ENCODE measurements at places on chromosomes 16 and 17.

GRCh38 chr16:84742641-84743092, 42.9 kb downstream of the USP10 start:
- DNase-seq: no peak

DNA sequence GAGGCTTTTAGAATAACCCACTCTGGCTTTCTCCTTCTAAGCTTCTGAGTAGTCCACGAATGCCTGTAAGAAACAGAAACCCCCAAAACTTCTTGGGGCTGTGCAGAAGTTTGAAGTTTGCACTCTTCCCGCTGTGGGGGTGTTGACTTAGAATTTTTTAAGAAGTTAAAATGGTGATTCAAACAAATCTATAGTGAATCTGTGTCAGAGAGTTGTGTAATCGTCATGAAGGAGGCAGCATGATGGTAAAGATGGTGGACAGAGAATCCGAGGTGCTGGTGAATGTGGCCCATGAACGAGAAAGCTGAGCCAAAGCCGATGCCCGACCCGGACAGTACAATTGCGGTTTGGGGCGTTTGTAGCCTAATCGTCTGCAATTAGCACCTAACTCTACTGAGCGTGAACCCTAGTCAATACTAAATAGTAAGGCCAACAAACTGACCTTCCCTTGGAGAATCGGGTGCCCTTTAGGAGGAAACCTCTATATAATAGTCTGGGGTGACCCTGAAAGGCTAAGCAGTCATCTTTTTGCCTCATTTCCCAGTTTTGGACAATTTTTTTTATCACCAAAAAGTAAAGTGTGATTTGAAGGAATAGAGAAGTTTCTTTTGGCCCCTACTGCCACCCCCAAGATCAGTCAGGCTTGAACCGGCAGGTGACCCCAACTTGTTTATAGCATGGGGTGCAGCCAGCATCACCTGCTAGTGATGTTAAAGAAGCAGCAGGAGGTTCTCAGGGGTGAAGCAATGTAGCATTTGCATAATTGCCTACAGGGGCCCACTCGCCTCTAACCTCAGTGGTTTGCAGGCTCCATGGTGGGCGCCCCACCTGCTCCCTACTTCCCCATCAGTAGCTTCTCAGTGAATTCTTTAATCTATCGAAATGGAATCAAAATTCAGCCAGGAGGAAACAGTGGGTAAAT, 11.2 kb downstream of the IRF8 start:
- no peak for DNase-seq

GRCh38 chr16:79296491-79296890, 304.0 kb downstream of the MAF start:
- DNase-seq: peak; percentile 63

DNA sequence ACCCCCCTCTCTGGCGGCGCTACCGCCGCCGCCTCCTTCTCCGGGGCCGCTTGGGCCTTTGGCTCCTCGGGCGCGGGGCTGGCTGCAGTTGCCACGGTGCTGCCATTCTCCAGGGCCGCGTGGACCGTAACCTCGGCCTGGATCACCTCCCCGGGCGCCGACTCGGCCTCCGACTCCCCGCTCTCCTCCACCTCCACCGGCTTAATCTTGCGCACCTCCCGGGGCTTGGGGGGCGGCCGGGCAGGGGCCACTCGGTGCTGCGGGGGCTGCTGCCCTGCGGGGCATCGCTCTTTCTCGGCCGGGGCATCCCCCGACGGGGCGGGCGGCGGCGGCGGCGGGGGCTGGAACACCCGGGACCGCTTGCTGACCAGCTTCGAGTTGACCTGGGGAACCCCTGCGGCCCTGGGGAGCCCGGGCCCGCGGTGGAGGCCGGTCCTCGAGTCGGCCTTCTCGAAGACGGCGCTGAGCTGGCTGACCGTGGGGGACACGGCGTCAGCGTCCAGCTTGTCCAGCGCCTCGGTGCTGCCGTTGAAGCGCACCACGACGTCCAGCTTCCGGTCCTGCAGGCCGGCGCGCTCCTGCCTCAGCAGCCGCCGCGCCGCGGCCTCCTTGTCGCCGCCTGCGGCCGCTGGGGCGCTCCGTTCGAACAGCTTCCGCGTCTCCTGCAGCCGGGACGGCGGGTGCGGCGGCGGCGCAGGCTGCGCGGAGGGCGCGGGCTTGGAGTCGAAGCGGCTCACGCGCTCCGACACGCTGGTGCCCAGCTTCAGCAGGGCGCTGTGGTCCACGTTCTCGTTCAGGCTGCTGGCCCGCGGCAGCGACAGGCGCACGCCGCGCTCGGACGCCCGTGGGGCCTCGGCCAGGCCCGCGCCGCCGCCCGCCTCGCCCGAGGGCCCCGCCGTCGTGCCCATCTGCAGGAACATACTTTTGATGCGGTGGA, 792 bp downstream of the PPP1R9B start:
- peak; percentile 89 for DNase-seq

DNA sequence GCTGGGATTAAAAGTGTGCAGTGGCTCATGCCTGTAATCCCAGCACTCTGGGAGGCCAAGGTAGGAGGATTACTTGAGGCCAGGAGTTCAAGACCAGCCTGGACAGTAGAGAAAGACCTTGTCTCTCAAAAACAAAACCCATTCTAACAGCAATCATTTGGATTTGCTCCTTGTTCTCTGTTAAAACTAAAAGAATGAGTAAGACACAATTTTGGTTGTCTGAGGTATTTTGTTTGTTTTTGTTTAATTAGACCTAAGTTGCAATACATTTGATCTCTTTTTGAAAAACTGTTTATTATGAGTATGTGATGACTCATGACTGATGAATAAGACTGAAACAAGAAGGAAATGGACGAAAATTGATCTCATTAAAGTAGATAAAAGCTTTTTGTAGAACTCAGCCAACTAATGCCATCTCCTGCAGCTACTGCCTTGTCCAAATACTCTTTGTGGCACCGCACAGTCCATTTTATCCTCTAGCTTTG, 29.0 kb downstream of the GLG1 start:
- DNase-seq: no peak

- no peak for DNase-seq
Measured at GRCh38 chr17:79849953-79850352, 10.7 kb upstream of the CBX4 start.

GRCh38 chr17:13332207-13332606, 269.5 kb downstream of the HS3ST3A1 start:
- DNase-seq: no peak
